ENCODE measurements at places on chromosomes 1 and 21.

GRCh38 chr1:219121679-219122078, 52.0 kb upstream of the LYPLAL1 start:
- DNase-seq: no peak

DNA sequence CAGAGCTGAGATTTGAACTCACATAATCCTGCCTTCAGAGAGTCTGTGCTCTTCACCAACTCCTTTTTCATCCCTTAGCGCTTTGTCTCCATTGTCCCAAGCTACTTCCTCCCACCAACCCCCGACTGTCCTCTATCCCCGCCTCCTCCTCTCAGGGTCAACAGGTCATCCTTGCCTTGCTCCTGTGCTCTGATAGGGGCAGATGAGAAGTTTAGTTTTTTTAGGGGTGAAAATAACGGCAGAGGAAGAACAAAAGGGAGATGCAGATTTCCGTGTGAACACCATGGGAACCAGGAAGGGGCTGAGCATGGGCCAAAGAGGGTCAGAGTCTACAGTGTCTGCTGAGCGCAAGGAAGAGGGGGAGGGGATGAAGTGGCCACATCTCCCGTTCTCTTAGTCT, 31.9 kb downstream of the GLUL start:
- DNase-seq: no peak

DNA sequence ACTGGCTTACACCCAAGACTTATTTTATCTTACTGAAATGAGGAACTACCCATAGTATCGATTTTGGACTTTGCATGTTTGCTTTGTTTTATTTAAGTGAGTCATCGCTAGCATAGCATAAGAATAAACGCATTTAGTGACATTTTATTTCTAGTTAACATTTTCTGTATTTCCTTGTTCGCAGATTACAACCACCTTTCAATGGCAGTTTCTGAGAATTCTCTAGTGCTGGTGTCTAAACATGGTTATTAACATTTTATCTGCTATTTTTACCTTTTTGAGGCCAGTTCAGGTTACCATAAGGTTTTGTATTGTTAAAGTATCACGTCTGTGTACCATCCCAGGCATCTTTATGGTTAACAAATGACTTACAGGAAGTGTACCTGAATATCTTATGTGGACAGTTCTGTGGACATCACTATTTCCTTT, 24.5 kb downstream of the EEIG2 start:
- DNase-seq: no peak

GRCh38 chr1:153957744-153958110, 685 bp downstream of the CRTC2 start:
- no peak for DNase-seq

DNA sequence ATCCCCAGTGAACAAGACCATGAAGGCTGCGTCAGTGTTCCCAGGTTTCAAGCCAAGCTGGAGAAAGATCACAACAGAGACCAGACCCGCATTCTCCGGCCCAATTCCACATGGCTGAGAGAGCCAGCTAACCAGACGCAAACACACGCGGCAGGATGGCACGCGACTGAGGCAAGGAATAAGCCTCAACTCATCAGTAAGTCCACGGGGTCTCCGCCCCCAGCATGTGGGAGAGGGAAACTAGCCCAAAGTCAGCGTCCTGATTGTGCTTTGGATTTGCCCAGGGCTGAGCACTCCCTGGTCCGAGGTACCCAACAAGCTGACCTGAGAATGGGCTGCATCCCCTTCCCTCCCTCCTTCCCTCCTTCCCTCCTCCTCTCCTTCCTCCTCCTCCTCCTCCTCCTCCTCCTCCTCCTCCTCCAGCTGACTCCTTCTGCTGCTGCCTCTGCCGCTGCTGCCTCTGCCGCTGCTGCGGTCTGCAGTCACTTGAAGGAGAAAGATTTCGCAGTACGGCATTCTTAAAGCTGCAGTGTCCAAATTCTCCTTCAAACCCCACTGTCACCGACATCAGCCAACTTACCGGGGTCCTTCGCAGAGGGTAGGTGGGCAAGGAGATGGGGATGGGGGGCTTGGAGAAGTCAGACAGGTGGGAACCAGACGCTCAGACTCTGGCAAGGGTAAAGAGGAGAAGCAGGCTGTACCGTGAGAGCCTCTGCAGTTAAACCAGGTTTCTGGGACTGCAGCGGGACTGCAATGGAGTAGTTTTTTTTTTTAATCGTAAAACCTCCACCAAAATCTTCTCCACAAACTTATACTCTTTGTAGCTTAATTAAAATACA, 33.0 kb upstream of the H6PD start:
- no peak for DNase-seq

- no peak for DNase-seq
Observed at GRCh38 chr1:185566995-185567394, 167.2 kb upstream of the HMCN1 start.

DNA sequence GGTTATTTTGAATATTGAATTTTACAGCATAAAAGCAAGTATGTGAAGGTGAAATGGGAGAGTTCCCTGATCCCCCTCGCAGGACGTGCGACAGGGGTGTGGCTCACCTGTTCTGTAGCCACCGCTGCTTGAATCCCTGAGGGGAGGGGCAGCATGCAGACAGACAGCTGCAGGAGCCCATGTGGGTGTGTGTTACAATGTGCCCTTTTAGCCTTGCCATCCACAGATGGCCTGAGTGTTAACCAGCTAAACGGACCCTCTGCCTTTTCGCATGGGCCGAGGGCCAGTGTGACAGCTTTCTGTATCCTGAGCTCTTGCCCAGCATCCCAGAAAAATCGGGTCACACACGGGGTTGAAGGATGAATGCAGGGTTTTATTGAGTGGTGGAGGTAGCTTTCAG, 43.3 kb downstream of the JAM2 start:
- no peak for DNase-seq

DNA sequence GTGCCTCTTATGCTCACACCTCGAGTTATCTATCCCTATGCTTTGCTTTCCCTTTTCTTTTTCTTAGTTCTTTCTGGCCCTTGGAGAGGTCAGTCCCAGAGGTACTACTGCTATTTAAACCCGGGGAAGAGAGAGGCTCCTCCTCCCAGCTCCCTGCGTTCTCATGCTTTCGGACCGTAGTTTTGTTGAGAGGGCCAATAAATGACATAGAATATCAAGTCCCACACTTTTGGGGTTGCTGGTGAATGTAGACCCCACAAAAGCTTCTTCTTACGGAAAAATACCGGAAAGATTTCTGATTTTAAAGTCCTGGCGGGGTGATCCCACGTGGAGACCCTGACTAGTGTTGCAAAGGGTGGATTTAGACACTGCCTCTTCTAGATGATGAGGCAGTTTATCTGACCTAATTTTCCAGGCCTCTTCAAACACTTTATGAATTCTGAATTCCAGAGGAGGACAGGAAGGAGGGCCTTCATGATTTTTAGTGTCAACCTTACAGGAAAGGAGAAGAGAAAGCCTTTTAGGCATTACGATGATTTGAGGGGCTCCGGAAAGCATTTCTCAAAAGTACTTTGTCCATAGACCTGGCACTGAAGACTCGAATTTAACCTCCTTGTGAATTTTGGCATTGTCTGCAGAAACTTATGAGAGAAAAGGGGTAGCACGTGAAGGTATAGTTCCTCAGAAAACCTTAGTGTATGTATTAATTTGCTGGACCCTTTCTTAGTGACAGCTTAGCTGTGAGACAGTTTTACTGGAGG, 694 bp downstream of the TMEM167B start:
- no peak for DNase-seq

DNA sequence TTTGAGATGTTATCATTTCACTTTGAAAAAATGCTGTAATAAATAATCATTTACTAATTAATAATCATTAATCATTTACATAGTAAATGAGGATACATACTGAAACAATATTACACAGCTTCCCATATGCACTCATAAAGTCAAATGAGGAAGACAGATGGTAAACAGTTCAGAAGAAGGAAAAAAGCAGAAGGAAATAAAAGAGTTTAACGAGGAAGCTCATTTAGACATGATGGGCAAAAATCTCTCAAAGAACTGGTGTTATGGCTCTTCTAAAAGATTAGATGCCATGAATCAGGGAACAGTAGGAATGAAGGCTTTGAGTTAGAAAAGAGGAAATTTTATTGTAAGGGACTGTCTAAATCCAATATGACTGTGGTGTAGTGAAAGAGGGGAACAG, 347.6 kb downstream of the PTPRC start:
- DNase-seq: no peak

Measured in foreskin melanocyte (primary cell).